Mesendoderm (in vitro differentiated cells): ENCODE measurements at places on chromosomes 2 and 18.
A peak's percentile ranks its signal among the peaks of the same experiment; 100 is the strongest.

DNA sequence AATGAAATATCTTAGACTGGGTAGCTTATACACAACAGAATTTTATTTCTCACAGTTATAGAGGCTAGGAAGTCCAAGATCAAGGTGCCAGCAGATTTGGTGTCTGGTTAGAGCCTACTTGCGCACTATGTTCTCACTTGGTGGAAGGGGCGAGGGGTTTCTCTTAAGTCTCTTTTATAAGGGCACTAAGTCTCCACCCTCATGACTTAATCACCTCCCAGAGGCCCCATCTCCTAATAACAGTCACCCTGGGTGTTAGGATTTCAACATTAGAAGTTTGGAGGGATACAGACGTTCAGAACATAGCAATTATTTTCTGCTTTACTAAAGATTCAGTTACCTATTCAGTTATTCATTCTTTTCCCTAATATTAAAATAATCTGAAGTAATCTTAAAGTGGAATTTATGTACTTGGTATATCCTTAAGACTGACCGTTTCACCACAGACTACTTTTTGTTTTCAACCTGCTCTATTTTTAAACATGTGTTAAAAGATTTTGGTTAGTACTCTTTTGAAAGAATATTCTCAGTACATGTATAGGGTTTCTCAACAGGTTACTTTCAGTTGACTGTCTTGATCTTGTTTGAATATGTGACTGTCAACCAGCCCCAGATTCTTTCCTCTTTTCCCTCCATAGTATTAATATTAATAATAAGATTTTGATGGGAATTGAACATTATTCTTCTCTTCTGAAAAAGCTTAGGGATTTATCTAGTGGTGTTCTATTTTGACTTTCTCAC lies 130.0 kb downstream of the TAF4B start:
- DNase-seq = no peak

- peak; percentile 50 for DNase-seq
These were observed 1.2 kb downstream of the FN1 start for GRCh38 chr2:215434447-215435279.

DNA sequence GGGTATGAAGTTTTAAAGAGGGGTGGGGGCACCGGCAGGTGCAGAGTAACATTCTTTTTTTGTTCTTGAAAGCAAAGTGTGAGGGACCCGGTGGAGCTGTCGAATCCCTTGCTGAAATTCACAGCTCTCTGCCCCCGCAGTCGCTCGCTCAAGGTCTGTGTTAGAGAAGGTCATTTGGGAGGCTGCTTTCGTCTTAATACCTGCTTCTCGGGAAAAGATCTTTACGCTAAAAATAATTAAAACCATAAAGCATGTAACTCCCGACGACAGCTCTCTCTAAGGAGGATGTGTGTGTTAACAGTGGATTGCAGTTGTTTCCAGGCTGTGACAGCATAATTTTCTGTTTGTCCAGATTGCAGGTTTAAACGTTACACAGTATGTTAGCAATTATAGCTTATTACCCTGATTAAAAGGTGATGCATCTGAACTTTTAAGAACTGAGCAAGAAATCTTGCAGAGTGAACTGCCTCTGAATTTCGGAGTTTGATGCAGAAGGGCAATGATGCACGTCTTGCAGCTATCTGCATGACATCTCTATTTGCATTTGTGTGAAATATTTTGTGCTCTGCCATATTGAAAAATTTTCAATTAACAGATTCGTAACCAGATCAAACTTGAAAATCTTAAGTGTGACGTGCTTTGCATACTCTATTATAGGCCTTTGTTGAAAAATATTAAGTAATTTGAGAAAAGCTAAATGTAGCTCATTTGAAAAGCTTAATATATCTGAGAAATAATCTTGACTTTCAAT lies 954 bp downstream of the RAPGEF4 start:
- no peak for DNase-seq

DNA sequence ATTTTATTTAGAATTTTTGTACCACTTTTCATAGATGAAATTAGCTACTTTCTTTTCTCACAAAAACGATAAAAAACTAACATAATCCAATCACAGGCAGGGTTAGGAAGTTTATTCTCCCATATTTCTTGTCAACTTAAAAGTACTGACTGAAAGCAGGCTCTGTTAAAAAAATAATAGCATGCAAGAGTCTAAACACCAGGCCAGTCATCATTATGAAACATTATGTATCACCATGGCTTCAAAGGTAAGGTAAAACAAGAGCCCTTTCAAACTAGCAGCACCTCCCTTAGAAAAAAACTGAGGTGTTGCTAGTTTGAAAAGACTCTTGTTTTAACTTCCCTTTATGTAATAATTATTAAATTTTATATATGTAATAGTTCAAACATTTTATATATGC lies 848.0 kb downstream of the RNF144A start:
- DNase-seq = no peak

DNA sequence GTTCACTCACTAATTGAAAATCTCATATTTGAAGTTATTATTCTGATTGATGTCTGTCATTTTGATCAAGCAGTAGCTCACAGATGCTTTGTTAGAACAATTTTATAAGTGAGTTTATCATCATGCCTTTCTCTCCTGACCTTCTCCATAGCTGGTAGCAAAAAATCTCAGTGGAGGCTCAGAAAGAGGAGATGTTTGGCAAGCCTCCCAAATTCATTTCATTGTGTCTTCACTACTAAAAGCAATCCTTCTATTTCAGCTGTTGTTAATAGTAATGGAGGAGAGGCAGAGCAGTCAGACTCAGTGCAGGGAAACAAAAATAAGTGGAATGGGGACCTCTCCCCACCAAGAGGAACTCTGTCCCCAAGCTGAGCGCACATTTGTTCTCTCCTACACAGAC lies 2127.8 kb upstream of the CELF4 start:
- no peak for DNase-seq

- DNase-seq = no peak
These were observed 46.3 kb upstream of the CCBE1 start for GRCh38 chr18:59743566-59743965.

DNA sequence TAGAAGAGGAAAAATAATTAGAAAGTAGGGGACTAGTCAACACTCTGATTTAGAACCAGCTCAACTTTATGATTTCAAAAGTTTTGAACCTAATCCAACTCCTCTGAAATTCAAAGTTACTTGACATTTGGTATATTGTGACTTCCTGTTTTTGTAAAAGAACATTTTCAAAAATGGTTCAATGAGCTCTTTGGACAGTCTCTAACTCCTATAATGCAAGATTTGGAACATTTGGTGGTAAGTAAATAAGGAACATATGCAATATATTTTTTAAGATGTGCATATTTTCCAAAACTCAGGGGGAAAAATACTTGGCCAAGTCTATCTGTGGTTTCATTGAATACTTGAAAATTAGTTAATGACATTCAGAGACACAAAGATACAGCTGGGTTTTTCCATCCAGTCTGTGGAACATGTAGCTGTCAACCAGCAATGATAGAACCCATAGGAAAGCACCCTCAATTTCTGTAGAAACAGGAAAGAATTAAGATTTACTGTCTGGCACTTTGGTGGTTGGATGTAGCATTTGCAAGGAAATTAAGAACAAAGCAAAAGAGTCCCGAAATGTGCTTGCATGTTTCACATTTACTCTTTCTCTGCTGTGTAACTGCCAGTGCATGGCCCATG lies 17.0 kb upstream of the ANKRD44 start:
- no peak for DNase-seq

DNA sequence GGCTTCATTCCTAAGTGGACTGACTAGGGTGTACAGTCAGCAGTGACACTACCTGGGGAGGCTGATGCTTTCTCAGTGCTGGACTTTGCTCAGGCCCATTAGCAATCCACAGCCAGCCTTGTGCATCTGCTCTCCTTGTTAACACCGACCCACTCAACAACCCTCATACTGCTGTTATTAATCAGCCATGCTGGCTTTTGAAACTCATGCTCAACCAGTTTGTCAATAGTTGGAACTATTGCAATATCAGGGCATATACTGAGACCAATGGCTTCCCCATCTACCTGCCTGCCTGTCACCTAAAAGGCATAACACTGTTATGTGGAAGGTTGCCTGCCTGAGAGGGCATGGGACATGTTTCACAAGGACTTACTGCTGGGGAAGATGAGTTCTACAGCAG lies 39.4 kb downstream of the GAD1 start:
- DNase-seq = no peak

- DNase-seq = no peak
These were observed 28.0 kb downstream of the CROCC2 start for GRCh38 chr2:240933966-240934700.

GRCh38 chr2:225103737-225104141 lies 61.5 kb upstream of the DOCK10 start:
- DNase-seq = no peak

- peak; percentile 72 for DNase-seq
These were observed 80.7 kb upstream of the MEX3C start for GRCh38 chr18:51278045-51278649.

DNA sequence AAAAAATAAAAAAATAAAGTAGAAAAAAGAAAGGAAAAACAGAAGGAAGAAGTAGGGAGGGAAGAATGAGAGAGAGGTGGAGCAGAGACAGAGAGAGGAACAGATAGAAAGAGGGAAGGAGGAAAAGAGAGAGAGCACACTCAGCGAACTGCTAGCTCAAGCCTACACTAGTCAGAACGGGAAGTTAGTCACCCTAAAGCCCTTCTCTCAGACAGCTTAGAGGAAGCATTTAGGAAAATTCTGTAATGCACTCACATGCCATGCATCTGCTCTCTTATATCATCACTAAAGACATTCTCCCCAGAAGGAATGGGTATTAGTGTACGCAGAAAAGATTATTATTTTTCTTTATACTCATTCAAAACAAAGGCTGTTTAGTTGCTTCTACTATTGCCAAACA lies 68.1 kb upstream of the SULT1C3 start:
- DNase-seq = no peak

- no peak for DNase-seq
These were observed 477.3 kb downstream of the DCDC2C start for GRCh38 chr2:4180631-4181030.

DNA sequence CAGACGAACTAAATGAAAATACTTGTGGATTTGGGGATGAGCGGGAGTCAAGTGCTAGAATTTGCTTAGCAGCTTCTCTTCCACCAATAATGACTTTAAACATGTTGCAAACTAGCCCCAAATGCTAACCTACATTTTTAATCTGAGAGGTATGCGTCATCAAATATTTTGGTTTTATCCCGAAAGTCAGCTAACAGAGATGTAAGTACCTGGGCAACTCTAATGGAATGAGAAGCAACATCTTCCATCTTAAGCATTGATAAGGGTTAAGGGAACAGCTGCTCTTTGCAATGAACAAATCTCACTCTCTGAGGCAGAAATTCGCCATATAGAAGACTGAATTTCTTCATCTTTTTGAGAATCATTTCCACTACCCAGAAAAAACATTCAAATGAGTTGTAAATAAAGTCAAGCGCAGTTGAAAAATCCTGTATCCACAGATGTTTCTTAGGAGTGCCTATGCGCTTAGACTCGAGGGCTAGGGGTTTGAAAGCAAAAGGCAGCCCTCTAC lies 926 bp upstream of the YPEL5 start:
- no peak for DNase-seq

GRCh38 chr2:57444752-57445430 lies 601.7 kb upstream of the VRK2 start:
- DNase-seq = peak; percentile 29

DNA sequence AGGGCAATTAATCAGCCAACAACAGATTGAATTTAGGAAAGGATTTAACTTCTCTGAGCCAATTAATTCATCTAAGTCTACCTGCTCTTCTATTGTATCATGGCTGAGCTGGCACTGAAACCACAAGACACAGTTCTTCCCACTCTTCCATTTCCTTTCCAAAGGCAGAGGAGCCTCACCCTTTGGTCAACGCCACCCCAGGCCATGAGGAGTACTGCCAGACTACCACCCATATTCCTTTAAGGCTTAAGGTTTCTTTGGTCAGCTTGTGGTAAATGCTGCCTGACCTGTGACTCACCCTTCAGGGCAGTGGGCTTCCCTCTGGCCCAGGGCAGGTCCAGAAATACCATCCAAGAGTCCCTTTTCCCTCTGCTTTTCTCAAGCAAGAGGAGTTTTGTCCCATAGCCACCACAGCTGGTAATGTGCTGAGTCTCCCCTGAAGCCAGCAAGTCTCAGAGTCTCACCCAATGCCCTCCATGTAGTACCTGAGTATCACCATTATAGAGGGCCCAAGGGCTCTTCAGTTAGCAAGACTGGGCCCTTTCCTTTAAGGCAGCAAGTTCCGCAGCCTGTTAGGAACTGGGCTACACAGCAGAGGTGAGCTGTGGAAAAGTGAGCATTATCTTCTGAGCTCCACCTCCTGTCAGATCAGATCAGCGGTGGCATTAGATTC lies 900.5 kb upstream of the CRIM1 start:
- DNase-seq = peak; percentile 82

- peak; percentile 78 for DNase-seq
These were observed 182.6 kb downstream of the FSIP2 start for GRCh38 chr2:185921048-185921756.
